ENCODE measurements at places on chromosomes 1 and 21.

DNA sequence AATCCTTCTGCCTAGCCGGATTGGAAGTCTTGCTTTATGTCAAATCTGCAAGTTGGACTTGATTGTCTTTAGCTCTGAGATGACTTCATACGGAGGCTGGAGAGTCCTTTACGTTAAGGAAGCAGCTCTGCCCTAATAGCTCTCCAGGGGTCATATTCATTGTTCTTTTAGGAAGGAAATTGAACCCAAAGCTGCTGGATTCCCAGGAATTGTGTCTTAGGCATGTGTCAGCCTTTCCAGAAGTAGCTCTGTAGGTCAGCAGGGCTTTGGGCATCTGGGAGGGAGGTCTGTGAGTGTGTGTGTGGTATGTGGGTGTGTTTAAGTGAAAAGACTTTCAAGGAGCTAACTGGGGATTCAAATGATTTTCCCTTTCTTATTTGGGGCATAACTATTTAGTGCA, 82.4 kb downstream of the ABCA4 start:
- DNase-seq, result no peak

DNA sequence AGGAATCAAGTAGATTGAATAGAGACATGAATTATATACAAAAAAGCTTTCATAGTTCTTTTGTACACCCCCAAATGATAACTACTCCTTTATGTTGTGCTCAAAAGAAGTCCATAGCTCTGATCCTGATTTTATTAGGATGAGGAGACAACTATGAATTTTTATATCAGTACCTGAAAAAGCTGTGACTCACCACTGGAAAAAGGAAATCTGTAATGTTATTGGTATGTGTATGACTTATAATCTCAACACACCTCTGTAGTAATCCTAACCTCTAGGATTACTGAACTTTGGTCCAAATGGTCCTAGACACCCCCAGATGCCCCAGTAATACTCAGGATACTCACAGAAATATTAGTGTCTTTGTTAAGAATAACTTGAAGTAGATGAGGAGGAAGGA, 10.2 kb downstream of the PRKAB2 start:
- no peak for DNase-seq

GRCh38 chr1:47797575-47797974, 199.6 kb downstream of the TRABD2B start:
- no peak for DNase-seq

GRCh38 chr1:80542231-80542630, 1258.5 kb upstream of the ADGRL2 start:
- no peak for DNase-seq

GRCh38 chr1:226370144-226370923, 37.6 kb downstream of the PARP1 start:
- DNase-seq, result no peak

DNA sequence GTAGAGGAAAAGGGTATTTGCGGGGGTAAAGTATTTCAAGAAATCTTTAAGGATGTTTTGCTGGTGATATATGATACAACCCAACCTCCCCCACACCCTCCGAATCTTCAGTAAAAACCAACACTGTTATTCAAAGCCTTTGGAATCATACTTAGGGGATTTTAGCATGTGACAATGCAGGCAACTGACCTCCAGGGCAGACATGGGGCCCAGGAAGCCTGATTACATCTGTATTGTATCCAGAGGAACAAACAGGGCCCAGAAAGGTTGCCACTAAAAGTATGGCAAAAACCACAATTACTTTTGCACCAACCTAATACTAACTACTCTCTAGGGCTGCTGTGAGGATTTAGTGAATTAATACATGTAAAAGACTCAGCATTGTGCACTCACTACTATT, 43.9 kb upstream of the CNN3 start:
- no peak for DNase-seq

GRCh38 chr1:21866707-21867043, 54.6 kb downstream of the LDLRAD2 start:
- no peak for DNase-seq

DNA sequence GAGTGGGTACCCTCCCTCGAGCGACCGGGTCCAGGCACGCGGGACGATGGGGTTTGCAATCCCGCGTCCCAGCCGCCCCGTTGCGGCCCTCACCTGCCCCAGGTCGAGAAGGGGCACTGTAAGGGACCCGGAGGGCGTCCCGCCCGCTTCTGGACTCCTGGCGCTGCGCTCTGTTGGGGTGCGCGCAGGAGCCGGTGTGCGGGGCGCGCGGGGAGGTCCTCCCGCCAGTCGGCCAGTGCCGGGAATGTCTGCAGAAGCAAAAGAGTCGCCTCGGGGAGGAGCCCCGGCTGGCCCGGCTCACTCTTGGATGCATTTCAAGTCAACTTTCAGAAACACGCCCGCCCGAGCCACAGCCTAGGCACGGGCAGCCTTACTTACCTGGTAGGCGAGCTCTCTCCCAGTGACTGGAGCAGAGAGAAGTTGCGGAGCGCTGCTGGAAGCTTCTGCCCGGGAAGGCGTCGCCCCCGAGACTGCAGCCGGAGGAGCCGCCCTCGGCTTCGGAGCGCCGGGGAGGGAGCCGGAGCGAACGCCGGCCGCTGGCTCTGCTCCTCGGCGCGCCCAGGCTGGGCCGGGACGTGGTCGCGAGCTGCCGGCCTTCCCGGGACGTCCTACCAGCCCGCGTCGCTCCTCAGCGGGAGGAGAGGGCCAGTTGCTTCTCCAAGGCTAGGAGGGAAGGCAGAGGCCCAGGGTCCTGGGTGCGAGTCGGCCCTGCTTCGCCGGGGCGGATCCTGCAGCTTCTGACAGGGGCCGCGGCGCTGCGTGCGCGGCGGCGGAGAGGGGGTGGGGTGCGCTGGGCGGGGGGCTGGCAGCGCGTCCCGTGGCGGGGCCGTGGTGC, at the start of gene LMX1A:
TSS of gene LMX1A (minus strand) at position 739 of the 835 bp plus-strand sequence. CDS start 1,156 bp downstream, outside the sequence.
- DNase-seq, result no peak

- DNase-seq, result no peak
Measured at GRCh38 chr1:64923294-64923718, 43.0 kb downstream of the JAK1 start.

All from Panc1 (cell line).